ENCODE measurements at places on chromosomes 3 and 15.

DNA sequence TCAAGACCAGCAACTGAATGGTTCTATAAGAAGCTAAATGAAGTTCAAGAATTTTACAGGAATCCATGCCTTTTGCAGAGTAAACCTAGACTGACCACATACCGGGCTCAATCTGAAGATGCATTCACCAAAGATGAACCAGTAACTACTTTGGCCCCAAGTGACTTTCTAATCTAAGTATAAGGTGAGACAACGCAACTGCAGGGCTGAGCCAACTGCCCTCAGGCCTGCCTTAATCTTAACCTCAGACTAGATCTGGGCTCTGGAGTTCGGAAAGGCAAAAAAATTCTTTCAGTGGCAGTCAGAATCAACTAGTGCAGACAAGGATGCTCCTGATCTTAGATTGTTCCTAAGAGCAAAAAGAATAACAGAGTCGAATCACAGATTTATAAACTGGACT is 48.3 kb downstream of the EXD1 start:
- DNase-seq, result no peak

GRCh38 chr3:154536751-154537150 is 106.8 kb upstream of the GPR149 start:
- DNase-seq, result no peak

DNA sequence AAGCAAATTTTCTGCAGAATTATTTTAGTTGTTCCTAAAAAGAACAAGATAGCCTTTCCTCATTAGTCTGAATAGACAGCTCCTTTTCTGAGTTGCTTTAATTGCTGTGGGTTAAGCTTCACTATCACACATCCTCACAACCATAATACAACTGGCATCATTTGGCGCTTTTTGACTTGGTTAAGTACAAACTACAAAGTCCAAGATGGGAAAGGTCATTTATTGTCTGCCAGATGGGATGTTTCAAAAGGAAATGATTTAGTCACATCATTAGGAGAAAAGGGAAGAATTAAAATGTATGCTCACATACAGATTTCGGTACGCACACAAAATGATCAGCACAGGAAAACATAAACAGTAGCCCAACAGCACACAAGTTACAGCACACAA is 329.1 kb downstream of the RORA start:
- DNase-seq, result no peak

GRCh38 chr15:101684384-101684783 is 32.2 kb upstream of the TM2D3 start:
- DNase-seq, result no peak

DNA sequence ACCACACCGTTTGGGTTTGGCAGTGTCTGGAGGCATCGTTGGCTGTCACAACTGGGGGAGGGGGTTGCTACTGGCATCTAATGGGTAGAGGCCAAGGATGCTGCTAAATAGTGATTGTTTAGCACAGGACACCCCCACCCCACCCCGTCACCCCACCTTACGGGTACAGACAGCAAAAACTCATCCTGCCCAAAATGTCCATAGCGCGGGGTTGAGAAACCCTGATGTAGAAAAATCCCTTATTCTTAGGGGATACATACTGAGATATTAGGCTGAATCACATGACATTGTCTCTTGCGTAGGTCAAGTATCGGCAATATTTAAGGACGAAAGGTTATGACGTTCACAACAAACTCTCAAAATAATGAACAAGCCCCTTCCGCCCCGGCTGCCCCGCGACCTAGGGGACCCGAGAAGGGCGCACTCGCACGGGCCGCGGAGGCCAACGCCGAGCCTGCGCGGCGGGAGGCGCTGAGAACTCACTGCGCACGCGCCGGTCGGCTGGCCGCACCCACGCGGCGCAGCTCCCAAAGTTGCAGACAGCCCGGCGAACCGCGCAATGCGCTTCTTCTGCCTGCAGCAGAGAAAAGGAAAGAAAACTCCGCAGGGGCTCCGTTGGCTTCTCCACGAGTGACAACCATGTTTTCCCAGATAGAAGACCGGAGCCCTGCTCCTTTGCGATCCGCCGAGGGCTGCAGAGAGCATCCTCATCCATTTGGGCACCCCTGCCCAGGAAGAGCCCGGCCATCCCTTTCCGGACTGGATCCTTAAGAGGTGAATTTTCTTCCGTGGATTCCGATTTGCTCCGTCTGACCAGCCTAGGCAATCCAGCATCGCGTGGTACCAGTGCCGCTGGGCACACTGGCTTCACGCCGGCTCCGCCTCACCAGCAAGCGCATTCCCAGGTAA is 136.8 kb upstream of the CCDC54 start:
- peak; percentile 70 for DNase-seq

GRCh38 chr3:16352428-16352827 is 87.4 kb downstream of the OXNAD1 start:
- DNase-seq, result no peak

DNA sequence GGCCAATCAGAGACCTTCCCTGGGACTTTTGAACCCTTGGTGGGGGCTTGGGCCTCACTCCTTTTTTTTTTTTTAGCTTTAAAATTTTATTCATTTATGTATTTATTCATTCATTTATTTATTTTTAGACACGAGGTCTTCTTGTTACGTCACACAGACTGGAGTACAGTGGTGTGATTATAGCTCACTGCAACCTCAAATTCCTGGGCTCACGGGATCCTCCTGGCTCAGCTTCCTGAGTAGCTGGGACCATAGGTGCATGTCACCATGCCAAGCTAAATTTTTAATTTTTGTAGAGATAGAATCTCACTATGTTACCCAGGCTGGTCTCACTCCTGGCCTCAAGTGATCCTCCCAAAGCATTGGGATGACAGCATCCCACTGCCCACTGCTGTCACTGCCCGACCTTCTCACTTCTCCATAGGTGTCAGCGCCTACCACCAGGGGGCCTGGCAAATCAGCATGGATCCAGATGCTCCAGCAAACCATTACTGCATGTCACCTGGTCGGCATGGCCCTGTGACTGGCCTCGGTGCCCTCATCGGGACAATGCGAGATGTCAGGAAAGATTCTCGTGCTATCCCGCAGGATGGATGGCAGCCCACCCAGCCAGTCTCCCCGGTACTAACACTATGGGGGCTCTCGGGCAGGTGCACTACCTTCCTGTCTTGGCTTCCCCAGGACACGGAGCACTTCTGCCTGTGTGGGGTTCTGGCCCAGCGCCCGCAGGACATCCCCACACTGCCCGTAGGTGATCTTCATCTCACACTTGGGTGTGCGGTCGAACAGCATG is 3.0 kb downstream of the MYL3 start:
- peak; percentile 31 for DNase-seq

DNA sequence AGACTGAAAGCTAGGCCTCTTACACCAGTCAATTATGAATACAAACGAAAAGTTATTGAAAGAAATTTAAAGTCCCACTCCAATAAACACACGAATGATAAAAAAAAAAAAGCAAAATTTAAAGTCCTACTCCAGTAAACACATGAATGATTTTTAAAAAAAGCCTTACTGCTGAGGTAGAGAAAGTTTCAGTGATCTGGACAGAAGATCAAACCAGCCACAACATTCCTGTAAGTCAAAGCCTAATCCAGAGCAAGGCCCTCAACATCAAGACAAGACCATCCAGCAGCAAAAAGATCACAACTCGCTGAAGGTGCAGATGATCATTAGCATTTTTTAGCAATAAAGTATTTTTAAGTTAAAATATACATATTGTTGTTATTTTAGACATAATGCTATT is 95.6 kb upstream of the LIPC start:
- no peak for DNase-seq

GRCh38 chr3:99678896-99679295 is 40.5 kb downstream of the COL8A1 start:
- no peak for DNase-seq
